Activated CD4-positive, alpha-beta T cell treated with anti-CD3 and anti-CD28 coated beads for 4 hours (primary cell): ENCODE measurements at places on chromosomes 5 and 9.

DNA sequence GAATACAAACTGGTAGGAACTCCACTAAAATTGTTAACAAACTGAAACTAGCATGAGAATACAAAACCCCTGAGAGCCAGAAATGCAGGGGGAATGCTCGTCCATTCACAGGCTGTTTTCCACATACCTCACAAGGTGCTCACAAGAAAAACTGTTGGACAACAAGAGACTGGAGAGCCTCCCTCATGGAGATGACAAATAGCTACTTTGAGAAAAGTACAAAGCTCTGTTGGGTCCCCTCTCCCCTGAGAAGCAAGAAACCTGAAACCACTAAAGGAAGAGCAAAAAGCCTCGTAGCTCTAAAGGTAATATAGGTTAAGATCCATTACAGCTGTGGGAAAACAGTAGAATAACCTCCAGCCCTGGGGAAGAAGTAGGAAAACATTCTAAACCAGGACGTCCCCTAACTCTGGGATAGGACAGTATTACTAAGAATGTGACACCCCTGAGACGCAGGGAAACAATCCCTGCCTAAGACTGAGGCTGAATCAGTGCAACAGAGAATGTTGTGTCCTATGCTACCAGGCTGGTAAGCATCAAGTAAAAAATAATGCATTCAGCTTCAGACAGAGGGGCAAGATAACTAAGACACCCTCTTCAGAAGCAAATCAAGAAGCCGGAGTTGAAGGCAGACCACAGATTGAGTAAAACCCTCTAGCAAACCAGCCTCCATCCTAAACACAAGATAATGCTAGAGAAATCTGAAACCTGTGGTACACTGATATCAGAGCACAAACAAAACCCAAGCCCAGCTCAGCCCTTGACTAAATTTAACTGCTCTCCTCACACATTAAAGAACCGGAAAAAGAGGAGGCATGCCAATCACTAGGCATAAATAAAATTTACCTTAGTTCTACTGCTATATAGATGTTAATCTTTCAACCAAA lies 160.2 kb downstream of the SSBP2 start:
- no peak for DNase-seq

DNA sequence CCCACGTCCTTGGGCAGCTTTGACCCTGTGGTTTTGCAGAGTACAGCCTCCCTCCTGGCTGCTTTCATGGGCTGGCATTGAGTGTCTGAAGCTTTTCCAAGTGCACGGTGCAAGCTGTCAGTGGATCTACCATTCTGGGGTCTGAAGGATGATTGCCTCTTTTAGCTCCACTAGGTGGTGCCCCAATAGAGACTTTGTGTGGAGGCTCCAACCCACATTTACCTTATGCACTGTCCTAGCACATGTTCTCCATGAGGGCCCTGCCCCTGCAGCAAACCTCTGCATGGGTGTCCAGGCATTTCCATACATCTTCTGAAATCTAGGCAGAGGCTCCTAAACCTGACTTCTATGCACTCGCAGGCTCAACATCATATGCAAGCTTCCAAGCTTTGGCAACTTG lies 644.2 kb upstream of the CDH9 start:
- DNase-seq: no peak

DNA sequence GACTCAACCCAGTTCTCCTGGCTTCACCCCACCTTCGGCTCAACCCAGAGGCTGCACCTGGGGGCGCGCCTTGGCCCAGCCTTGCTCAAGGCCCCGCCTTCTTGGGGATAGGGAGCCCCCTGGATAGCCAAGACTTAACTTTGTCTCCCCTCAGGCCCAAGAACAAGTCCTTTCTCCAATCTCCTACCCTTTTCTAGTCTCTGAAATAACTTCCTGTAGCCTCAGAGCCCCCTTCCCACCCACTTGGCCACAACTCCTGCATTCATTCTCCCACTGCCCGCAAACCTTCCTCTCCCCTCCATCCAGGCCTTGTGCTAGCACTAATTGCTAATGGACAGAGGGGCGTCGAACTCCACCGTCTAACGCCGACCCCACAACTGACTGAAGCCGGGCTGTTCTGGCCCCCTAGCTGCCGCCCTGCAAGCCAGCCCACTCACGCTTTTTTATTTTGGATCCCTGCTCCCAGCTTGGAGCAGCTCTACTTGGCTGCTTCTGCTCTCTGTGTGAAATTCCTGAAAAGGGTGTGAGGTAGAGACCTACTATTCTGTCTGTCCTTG lies 579 bp upstream of the ASTN2 start:
- DNase-seq: no peak

DNA sequence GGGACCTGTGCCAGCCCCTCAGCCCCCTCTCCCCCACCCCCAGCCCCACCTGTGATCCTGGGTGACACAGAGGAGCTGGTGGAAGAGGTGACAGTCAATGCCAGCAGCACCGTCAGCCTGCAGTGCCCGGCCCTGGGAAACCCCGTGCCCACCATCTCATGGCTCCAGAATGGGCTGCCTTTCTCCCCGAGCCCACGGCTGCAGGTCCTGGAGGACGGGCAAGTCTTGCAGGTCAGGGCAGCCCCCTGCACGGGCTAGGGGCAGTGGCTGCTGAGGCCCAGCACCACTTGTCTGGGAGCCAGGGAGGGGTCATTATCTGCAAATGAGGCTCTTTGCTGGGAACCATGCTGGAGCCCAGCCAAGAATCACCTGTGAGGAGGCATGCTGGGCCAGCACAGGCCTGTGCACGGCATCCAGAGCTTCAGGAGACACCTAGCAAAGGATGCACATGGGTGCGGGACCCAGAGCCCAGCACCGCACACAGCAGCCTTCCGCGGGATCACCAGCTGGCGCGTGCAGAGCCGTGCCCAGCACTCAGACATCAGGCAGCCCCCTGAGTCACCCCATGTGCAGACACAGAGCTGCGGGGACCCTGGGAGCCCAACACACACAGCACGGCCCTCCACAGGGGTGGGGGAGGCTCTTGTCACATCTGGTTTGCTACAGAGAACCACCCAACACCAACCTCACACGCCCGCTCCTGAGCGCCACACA lies 62.0 kb upstream of the ASS1 start:
- DNase-seq: no peak

- DNase-seq: no peak
Measured at GRCh38 chr5:106080535-106080934, 1590.2 kb downstream of the EFNA5 start.

DNA sequence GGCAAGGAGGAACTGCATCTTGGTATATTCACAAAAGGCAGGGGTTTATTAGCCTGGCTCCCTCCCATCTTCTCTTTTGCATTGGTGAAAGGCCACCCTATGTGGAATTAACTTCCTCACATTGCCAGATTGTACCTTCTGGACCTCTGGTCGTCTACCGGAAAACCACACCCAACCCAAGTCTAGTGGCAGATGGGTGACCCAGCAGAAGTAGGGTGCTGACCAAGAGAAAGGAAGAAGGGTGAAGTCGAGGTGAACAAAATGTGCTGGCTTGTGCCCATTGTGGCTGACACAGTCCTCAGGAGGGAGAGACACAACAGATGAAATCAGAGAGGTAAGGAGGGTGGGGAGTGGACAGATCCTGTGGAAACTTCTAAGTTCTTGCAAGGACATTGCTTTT lies 39.8 kb upstream of the DAP start:
- no peak for DNase-seq

DNA sequence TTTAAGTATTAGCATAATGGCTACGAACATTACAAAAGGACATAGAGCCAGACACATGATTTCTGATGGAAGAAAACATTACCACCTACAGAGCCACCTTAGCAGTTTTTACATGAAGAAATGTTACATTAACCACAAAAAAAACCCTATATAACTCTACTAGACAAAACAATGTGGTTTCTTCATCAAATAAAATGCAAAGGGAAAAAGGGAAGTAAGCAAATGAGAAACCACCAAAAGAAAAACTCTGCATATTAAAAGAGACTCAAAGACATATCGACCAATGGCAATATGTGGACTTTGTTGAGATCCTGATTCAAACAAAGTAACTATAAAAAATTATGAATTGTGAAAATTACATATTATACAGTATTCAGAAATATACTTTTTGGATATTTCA lies 132.7 kb downstream of the TSSK1B start:
- no peak for DNase-seq

- DNase-seq: no peak
Measured at GRCh38 chr9:130741831-130742449, 48.4 kb downstream of the EXOSC2 start.

- no peak for DNase-seq
Measured at GRCh38 chr5:127486471-127486870, 31.0 kb upstream of the PRRC1 start.

DNA sequence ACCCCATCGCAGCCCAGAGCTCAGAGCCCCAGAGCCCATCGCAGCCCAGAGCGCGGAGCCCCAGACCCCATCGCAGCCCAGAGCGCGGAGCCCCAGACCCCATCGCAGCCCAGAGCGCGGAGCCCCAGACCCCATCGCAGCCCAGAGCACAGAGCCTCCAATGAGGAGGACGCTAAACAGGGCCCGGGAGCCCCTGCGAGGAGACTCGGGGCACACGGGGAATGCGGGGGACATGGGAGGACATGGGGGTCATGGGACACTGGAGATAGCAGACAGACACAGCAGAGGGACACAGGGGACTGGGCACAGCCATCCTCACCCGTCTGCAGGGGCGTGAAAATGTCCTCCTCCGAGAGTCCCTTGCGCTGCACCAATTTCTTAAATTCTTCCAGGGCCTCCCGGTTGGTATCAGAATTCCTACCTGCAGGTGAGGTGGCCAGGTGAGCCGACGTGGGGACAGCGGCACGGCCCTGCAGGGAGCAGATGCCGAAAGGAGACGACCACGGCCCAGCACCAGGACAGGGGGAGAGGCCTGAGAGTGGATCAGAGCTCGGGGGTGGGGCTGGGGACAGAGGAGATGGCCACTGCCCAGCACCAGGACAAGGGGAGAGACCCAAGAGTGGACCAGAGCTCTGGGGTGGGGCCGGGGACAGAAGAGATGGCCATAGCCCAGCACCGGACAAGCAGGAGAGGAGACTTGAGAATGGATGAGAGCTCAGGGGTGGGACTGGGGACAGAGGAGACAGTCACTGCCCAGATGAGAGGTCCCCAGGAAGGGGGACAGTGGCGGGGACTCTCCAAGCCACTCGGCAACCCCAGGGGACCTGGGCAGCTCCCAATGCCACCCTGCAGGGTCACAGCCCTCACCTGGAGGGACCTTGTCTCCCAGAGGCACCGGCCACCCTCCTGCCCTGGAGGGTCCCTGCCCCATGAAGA lies 2.8 kb downstream of the OBP2B start:
- DNase-seq: no peak

- DNase-seq: no peak
Measured at GRCh38 chr5:59661954-59662615, 231.4 kb downstream of the PDE4D start.

- DNase-seq: no peak
Measured at GRCh38 chr5:163712011-163712410, 206.6 kb downstream of the MAT2B start.

GRCh38 chr5:1745123-1745795 lies 54.4 kb downstream of the MRPL36 start:
- no peak for DNase-seq

- no peak for DNase-seq
Measured at GRCh38 chr5:100792781-100793180, 110.3 kb downstream of the ST8SIA4 start.

GRCh38 chr5:127094161-127094814 lies 21.0 kb upstream of the C5orf63 start:
- DNase-seq: no peak

GRCh38 chr5:176153741-176154140 lies 84.5 kb upstream of the SIMC1 start:
- no peak for DNase-seq

DNA sequence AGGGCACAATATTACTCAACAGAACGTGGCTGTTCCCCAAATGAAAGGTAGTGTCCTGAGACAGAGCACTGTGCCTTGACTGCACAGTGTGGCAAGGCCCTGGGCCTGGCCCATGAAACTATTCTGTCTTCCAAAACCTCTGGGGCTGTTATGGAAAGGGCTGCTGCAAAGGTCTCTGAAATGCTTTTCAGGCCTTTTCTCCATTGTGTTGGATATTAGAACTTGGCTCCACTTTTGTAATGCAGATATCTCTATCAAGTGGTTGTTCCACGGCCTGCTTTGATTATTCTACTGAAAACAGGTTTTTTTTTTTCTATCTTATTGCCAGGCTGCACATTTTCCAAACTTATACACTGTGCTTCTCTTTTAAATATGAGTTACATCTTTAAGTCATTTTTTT lies 777.5 kb upstream of the TYRP1 start:
- no peak for DNase-seq

DNA sequence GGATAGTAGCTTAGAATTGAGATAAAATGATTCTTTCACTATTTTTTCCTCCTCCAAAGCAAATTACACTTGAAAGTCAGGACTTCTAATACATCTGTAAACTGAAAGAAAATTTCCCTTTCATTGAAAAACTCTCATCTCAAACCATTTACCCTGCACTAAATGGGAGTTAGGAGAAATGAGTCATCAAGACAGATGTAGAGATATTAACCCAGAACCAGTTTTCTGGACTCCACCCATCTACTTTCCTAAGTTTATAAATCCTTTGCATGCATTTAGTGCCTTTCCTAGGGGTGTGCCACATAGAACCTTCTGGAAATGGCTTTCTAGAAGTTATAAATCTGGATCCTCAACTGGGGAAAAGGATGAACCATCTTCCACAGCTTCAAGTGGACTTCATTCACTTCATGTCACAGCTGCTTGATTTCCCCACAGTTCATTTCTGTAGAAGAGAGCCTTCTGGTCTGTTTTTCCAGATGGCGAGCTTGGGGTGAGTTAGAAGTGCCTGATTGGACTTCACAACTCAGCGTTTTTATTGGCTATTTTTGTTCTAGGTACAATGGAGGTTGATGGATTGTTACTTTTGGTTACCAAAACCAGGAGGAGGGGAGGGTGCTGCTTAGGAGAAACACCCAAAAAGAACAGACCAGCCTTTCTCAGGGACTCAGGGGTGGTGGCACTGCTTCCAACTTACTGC lies 72.5 kb upstream of the GPR151 start:
- DNase-seq: no peak

DNA sequence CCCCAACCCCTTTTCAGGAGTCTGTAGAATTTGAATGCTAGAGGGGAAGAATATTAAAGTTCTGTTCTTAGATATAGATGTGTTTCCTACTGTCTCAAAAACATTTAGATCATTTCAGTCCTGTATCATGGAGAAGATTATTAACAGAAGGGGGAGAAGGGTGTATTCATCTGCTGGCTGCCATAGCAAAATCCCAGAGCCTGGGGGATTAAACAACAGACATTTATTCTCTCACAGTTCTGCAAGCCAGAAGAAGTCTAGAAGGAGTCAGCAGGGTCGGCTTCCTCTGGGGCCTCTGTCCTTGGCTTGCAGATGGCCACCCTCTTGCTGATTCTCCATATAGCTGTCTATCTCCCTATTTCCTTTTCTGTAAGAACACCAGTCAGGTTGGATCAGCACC lies 150.1 kb upstream of the OTULINL start:
- DNase-seq: no peak

DNA sequence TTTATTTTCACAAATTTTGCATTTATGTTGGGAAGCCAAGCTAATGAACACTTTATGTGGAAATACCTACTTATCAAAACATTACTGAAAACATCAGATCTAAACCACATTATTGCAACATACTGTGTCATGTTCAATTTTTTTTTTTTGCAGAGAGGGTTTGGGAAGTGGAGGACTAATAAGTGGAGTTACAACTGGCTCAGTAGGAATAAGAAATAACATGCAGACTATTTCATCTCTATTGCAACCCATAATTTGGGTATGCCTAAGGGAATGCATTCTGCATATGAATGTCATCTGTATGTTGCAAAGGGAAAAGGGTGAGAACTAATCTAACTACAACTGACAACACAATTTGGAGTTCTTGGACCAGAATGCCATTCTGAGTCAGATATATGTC lies 41.8 kb downstream of the APC start:
- no peak for DNase-seq
